NCI-H460 (cell line): ENCODE measurements at places on chromosomes 5 and 9. TPM values are rescaled to one million over a fixed set of nuclear protein-coding genes. Genes with fewer than 3 reads are reported as not detected.

TMEM267 gene
- total RNA-seq = 59.3 and 65.6 TPM in 2 replicates

IL13 gene
- total RNA-seq = not detected in 2 replicates

PGGT1B gene
- total RNA-seq = 13.9 and 15.7 TPM in 2 replicates

GFI1B gene
- total RNA-seq = not detected in 2 replicates

IFNA21 gene
- not detected in 2 replicates for total RNA-seq

SHOC1 gene
- total RNA-seq = not detected in 2 replicates

CEP120 gene
- total RNA-seq = 33.6 and 37.0 TPM in 2 replicates

ROPN1L gene
- 0.35 and 0.49 TPM in 2 replicates for total RNA-seq

ANKRD31 gene
- total RNA-seq = 0.14 and 0.17 TPM in 2 replicates

FOXI1 gene
- not detected in 2 replicates for total RNA-seq
